Neural progenitor cell (in vitro differentiated cells): ENCODE measurements at places on chromosomes 16 and 17. TPM values are rescaled to one million over a fixed set of nuclear protein-coding genes. Genes with fewer than 3 reads are reported as not detected.

BCAR1 gene
- total RNA-seq = 10.9 and 29.1 TPM in 2 replicates

SCGB1C2 gene
- not detected in 2 replicates for total RNA-seq

DNA sequence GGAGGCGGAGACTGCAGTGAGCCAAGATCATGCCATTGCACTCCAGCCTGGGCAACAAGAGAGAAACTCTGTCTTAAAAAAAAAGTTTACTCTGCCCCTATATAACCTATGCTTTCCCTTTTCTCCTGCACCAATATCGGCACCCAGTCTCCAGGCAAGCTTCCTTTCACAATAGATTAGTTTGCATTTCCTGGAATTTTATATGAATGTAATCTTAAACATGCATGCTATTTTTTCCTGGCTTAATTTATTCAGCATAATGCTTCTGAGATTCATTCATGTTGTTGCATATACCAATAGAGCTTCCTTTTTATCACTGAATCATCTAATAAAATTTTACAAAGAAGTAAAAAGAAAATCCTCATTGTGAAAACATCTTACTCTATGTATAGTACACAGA, 59.4 kb downstream of the USP32 start:
- no peaks in the 10 kb centered on the region for H3K27me3 ChIP-seq
- H3K36me3 ChIP-seq = no peaks in the 10 kb centered on the region
- H3K4me1 ChIP-seq = peaks cover 13% of the 10 kb centered on the region
- no peak for DNase-seq
- H3K4me3 ChIP-seq = no peak overlapping the region
- no peak overlapping the region for H3K27ac ChIP-seq

DNA sequence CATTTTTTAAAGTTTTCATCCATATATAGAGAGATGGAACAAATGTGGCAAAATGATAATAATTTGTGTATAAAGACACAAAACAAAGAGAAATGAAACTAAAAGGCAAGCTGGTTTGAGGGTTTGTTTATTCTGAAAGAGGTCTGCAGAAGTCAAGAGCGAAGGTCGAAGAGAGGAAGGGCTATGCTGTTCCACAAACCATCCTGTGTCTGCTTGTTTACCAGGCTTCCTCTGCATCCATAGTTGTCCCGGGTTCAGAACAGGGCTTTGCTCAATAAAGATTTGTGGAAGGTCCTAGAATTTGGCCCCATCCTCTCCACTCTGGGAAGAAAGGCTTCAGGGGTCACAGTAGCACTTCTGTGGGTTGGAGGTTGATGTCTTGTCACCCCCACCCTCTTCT, 2.4 kb upstream of the MARVELD3 start:
- no peaks in the 10 kb centered on the region for H3K36me3 ChIP-seq
- H3K27ac ChIP-seq = no peak overlapping the region
- no peak for DNase-seq
- no peaks in the 10 kb centered on the region for H3K4me1 ChIP-seq

DNA sequence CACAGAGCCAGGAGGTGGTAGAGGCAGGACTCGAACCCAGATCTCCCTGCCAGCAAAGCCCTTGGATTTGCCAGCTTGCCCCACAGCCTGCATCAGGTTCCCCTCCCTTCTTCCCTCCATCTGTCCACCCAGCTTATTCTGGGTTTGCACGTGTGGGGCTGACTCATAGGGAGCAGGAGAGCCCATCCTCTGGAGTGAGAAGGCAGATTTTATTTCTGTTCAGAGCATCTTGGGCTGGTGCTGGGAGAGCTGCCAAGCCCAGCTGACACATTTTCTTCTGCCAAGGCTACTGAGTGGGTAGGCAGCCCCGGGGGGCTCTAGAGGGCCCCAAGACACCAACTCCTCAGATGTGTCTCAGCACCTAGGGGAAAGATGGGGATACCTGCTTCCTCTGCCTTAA, 106.3 kb upstream of the CRHR1 start:
- no peak overlapping the region for H3K4me3 ChIP-seq
- no peaks in the 10 kb centered on the region for H3K36me3 ChIP-seq
- DNase-seq = no peak
- H3K27ac ChIP-seq = no peak overlapping the region
- H3K4me1 ChIP-seq = no peaks in the 10 kb centered on the region

DNA sequence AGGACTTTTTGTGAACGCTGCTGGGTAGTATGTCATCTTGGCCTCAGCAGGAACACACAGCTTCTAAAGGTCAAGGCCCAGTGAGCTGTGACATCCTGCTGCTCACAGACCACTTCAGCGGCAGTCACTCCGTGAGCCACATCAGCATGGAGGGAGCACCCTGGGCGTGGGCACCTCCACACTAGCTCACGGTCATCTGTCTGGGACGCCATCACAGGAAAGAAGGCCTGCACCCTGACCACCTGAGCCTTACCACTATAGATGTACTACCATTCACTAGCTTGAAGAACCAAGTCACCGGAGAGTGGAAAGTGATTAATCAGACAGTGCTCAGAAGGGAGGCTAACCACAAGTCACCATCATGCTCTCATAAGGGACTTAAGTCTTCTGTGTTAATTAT, 3.3 kb downstream of the AXIN1 start:
- no peaks in the 10 kb centered on the region for H3K36me3 ChIP-seq
- peak; percentile 0 for DNase-seq
- peaks cover 3% of the 10 kb centered on the region for H3K4me1 ChIP-seq
- no peaks in the 10 kb centered on the region for H3K27me3 ChIP-seq

DNA sequence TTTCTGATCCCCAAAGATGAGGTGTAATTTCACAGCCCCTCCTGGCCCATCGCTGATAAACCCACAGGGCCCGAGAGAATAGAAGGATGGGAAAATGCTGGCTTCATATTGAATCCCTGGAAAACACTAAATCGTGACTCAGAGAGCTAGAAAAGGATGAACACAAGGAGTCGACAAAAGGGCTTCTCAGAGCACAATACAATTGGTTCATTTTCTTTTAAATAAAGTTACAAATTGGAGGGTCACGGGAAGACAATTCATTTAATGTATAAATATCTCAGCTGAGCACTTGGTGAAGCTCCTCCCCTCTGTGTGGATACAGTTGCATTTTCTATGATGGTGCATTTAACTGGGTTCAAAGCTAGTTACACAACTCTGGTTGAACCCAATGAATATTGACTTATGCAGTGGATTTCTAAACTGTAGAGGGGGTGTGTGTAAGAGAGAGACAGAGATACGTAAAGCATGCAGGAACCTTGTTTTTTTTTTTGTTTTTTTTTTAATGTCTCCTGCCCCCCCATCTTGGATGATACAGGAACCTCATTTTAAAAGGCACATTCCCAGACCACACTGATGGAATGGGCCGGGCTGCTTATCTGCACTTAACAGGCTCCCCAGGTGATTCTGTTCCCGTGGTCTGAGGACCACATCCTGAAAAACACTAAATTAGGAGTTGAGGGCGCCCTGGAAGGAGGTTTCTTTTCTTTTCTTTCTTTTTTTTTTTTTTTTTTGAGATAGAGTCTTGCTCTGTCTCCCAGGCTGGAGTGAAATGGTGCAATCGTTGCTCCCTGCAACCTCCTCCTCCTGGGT, 14.1 kb downstream of the TTYH2 start:
- no peak overlapping the region for H3K27ac ChIP-seq
- H3K4me3 ChIP-seq = no peak overlapping the region
- DNase-seq = no peak

DNA sequence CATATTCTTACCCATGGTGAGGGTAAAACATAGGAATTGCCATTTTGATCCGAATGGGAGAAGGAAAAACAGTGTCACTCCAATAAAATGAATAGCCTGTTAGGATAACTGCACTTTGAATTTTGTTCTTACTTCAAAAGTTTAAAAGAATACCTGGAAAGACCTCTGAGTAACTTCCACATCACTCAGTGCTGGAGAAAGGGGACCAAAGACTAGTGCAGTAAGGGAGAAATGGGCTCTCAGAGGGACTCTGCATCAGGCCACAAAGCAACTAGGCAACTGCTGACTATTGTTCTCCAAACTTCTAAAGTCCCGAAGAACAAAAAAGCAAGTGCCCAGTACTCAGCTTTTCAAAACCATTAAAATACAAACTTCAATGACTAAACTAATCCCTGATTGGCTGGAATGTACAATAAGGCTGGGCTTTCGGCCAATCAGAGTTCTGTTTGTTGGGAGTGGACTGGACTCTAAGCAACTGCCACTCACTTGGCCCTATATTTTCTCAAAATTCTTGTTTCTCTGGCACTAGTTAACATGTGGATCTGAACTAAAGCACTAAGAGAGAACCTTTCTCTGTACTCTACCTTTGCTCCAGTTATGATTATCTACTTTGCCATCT, 6.2 kb downstream of the DNAJC7 start:
- H3K27ac ChIP-seq = no peak overlapping the region
- no peak overlapping the region for H3K4me3 ChIP-seq
- no peaks in the 10 kb centered on the region for H3K27me3 ChIP-seq
- H3K4me1 ChIP-seq = peaks cover 16% of the 10 kb centered on the region
- H3K36me3 ChIP-seq = no peaks in the 10 kb centered on the region
- peak; percentile 21 for DNase-seq

- H3K4me1 ChIP-seq = peaks cover 3% of the 10 kb centered on the region
- H3K27ac ChIP-seq = no peak overlapping the region
- H3K27me3 ChIP-seq = no peaks in the 10 kb centered on the region
- H3K36me3 ChIP-seq = no peaks in the 10 kb centered on the region
- H3K4me3 ChIP-seq = no peak overlapping the region
Observed at GRCh38 chr16:27231692-27232060, 28.4 kb downstream of the KDM8 start.

- H3K27me3 ChIP-seq = no peaks in the 10 kb centered on the region
- H3K36me3 ChIP-seq = no peaks in the 10 kb centered on the region
- no peak overlapping the region for H3K4me3 ChIP-seq
- no peaks in the 10 kb centered on the region for H3K4me1 ChIP-seq
- H3K27ac ChIP-seq = no peak overlapping the region
Observed at GRCh38 chr16:23667355-23667659, 11.4 kb upstream of the PLK1 start.

- no peak overlapping the region for H3K4me3 ChIP-seq
- H3K27ac ChIP-seq = no peak overlapping the region
- no peaks in the 10 kb centered on the region for H3K27me3 ChIP-seq
- H3K4me1 ChIP-seq = peaks cover 6% of the 10 kb centered on the region
Observed at GRCh38 chr17:37392024-37392590, 14.5 kb downstream of the ACACA start.

DNA sequence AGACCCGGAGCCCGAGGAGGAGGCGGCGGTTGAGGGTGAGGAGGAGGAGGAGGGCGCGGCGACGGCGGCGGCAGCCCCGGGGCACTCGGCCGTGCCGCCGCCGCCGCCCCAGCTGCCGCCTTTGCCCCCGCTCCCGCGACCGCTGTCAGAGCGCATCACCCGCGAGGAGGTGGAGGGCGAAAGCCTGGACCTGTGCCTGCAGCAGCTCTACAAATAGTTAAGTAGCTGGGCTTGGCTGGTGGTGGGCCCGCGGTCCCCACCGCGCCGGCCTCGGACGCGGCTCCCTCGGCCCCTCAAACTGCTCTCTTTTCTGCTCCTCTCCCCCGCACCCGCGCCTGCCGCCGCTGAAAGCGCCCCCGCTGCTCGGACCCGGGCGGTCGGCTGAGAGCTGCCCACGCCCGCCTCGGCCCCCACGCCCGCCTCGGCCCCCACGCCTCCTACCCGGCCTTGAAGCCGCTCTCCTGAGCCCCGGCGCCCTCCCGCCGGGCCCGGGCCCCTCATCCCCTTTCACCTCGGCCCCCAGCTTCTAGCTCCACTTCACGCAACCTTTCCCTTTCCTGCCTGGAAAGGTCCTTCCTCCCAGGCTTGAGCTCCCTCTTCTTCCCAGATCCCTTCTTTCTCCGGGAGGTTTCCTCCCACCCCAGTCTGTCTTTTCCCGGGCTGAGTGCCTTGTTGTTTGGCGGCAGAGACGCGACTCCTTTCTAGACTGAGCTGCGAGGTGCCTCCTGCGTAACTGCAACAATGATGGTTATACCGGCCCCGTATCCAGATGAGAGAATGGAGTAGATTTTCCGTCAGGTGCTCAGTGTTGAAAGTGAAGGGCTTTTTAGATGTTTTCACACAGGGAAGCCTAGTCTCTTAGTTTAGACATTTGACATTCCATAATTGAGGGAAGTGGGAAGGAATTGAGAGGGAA, 850 bp downstream of the PPM1E start:
- no peaks in the 10 kb centered on the region for H3K36me3 ChIP-seq
- peak overlapping the region; percentile 98 for H3K4me3 ChIP-seq
- peaks cover 11% of the 10 kb centered on the region for H3K4me1 ChIP-seq
- H3K27me3 ChIP-seq = peaks cover 27% of the 10 kb centered on the region

DNA sequence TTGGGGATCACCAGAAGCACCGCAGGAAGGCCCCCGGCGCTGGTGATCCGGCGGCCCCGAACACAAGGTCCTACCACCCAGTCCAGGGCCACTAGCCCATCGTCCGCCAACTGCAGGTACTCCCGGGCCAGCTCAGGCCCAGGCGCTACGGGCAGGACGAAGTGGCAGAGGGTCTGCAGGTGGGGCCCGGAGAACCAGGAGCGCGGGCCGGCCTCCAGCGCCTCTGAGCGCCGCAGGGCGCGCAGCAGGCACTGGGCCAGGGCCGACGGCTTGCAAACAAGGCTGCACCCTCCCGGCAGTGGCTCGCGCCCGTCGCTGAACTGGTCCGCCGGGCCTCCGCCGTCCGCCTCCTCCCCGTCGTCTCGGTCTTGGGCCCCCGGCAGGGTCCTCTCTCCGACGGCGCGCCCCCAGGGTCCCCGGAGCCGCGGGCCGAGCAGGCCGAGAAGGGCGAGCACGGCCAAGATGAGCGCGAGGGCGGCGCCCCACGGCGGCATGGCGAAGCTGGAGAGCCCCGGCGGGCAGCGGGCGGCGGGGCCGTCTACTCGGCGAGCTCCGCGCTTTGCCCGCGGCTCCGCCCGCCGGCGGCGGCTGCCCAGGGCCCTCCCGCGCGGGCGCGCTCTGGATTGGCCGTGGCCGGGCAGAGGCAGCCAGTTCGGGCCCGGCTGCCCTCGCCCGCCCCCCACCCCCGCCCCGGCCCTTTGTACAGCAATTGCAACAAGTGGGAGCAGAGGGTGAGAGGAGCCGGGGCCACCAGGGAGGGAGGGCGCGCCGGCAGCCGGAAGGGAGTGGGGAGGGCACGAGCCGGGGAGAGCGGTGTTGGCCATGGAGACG, at the start of gene ABHD15:
Gene ABHD15 (minus strand): TSS at position 565 of the 831 bp plus-strand sequence. CDS start 71 bp downstream, at position 494.
- peaks cover 42% of the 10 kb centered on the region for H3K27me3 ChIP-seq
- peak; percentile 84 for DNase-seq
- H3K4me3 ChIP-seq = peak within 1 kb of the TSS; percentile 71
- no peak within 1 kb of the TSS for H3K27ac ChIP-seq
- peaks cover 15% of the 10 kb centered on the region for H3K4me1 ChIP-seq

DNA sequence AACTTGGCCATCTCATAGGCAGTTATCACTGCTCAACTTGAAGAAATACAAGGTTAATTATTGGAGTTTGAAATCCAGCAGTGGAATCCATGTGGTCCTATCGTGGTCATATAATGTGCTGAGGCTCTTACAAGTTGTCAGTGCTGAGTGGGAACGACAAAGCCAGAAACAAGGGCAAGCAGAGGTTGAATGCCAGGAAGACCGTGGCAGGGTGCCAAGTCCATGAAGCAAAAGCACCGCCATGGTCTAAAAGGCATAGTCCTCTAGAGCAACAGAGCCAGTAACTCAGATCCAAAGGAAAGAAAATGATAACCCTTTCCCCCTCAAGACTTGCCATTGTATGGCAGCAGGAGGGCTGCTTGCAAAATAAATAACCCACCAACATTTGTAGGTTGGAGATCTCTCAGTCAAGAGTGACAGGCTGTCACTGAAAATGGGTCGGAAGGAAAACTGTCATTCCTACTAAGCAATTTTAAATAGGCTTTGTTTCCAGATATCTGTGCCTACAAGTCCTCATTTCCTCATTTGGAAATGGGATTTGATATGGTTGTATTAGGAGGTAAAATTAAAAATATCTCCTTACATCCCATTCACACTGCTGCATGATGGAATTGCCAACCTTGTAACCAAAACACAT, 36.4 kb upstream of the HSBP1 start:
- H3K4me3 ChIP-seq = no peak overlapping the region
- DNase-seq = no peak
- no peak overlapping the region for H3K27ac ChIP-seq
- H3K27me3 ChIP-seq = no peaks in the 10 kb centered on the region
- H3K36me3 ChIP-seq = no peaks in the 10 kb centered on the region
